ENCODE measurements at places on chromosomes 5 and 9.
A peak's percentile ranks its signal among the peaks of the same experiment; 100 is the strongest.

DNA sequence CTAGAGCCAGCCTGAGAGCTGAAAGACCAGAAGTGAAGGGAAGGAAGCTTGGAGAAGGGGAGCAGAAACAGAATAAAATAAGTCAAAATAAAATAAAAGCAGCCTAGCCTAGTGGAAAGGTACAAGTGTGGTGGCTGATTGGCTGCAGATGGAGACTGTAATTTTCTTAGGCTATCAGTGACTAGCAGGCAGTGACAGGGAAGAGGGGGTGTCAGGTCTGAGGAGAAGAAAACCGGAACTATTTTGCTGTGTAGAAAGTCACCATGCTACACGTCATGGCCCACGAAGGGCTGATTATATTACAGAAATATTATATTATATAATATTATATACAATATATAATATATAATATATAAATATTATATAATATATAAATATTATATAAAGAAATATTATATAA, 98.1 kb upstream of the TAF11L2 start:
- no peak for DNase-seq

DNA sequence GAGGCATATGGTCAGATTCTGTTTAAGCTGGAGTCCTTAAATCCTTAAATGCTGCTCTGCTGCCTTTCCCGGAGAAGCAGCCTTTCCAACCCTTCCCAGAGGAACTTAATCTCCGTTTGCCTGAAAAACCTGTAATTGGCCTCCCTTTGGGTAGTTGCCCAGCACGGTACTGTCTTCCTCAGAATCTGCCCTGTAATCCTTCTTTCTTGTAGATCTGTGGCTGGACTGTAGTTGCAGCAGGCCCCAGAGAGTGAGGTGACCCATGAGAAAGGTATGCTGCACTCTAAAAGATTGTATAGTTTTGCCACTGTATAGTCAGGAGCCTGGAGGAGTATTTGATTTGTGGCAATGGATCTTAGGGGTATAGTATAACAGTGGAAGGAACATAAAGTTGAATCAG, 11.7 kb downstream of the SPIN1 start:
- DNase-seq: no peak

- DNase-seq: no peak
Observed at GRCh38 chr9:90559075-90560073, 83.2 kb downstream of the DIRAS2 start.

GRCh38 chr5:62283005-62283404, 23.0 kb upstream of the KIF2A start:
- DNase-seq: no peak

- no peak for DNase-seq
Observed at GRCh38 chr9:83441390-83441789, 96.8 kb downstream of the FRMD3 start.

DNA sequence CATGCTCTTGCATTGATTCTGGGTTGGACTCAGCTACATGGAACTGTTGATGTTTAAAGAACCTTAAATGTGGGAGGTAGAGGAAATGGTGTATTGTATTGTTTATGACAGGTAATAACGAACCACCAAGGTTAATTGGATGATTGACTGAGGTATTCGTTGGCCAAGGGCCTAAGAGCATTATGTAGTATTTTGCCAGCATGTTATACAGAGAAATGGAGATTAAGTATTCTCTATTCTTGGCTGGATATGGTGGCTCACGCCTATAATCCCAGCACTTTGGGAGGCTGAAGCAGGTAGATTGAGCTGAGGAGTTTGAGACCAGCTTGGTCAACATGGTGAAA, 59.0 kb upstream of the CDK20 start:
- no peak for DNase-seq

DNA sequence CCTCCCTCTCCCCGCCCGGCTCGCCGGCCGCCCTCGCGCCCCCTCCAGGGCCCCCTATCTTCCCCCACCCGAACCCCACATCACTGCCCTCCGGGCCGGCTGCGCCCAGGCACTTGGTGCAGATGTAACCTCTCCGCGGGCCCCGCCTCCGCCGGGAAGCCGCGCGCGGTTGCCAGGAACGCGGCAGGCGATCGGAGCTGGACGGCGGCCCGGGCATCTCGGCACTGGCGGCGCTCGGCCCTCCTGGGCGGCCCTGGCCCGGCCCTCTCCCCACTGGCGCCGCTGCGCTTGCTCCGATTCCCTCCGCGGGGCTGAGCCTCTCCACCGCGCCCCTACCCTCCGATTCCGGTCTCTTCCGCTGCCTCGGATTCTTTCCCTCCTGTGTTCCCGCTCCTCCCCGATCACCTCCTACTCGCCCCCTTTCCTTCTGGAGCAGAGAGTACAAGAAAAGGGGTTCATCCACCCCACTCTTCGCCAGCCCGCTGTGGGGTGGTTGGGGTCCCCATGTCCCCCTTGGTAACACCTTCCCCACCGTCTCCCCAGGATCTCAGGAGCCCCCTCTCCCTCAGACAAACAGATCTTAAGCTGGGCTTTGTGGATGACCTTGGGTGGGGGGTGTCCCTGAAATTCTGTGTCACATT, 70.6 kb downstream of the C9orf50 start:
- peak; percentile 82 for DNase-seq

GRCh38 chr5:142674531-142675469, 11.1 kb downstream of the FGF1 start:
- no peak for DNase-seq

DNA sequence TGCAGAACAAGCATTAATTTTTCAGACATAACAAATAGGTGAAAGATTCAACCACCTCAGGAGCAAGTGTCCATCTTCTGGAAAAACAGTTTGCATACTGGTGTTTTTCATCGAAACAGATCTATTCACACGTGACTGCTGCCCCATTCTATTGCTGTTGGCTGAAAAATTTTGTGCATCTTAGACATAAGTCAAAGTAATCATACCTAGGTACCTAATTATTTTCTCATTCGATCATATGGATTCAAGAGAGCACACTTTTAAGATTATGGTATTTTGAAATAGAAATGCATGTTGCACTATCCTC, 72.9 kb upstream of the CDH6 start:
- no peak for DNase-seq

GRCh38 chr5:147407094-147407681, 102.7 kb downstream of the DPYSL3 start:
- DNase-seq: no peak

DNA sequence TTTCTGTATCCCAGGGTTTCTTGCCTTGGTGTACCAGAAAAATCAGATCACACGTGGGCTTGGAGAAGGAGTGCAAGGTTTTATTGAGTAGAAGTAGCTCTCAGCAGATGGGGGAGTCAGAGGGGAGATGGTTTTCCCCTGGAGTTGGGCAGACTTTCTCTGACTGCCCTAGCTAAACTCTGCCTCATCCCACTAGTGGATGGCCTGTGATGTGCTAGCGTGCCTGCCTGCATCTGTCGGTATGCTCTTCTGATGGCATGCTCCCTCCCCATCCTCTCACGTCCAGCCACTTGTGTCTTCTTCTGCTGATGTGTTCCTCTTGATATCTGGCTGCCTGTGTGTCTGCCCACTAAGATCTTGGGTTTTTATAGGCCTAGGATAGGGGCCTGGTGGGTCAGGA, 616.1 kb upstream of the RGMB start:
- DNase-seq: no peak

- no peak for DNase-seq
Observed at GRCh38 chr9:94938384-94938783, 211.9 kb downstream of the AOPEP start.

- DNase-seq: no peak
Observed at GRCh38 chr5:125926172-125926571, 497.0 kb upstream of the GRAMD2B start.

DNA sequence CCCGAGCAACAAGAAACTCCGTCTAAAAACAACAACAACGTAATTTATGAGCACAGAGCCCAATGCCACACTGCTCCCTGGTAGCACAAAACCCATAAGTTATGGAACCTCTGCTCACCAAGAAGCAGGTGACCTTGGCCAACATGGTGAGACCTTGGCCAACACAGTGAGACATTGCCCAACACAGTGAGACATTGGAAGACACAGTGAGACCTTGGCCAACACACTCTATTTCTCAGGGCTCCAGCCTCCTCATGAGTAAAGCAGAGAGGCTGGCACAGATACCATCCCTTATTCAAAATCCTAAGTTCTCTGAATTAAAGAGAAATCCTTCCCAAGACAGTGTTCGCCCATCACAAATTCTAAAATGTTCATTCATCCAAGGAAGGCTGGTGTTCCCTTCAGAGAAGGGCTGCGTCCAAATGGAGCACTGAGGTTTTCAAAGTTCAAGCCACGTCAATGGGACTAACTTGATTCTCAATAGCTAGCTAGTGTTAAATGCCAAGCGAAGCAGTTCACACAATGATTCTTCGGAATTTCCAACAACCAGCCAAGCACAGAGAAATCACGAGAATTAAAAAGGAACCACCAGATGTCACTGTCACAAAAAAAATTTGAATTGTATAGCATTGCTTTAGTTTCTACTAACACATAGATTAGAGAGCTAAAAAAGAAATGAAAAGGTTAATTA, 29.5 kb downstream of the TTC39B start:
- DNase-seq: no peak

DNA sequence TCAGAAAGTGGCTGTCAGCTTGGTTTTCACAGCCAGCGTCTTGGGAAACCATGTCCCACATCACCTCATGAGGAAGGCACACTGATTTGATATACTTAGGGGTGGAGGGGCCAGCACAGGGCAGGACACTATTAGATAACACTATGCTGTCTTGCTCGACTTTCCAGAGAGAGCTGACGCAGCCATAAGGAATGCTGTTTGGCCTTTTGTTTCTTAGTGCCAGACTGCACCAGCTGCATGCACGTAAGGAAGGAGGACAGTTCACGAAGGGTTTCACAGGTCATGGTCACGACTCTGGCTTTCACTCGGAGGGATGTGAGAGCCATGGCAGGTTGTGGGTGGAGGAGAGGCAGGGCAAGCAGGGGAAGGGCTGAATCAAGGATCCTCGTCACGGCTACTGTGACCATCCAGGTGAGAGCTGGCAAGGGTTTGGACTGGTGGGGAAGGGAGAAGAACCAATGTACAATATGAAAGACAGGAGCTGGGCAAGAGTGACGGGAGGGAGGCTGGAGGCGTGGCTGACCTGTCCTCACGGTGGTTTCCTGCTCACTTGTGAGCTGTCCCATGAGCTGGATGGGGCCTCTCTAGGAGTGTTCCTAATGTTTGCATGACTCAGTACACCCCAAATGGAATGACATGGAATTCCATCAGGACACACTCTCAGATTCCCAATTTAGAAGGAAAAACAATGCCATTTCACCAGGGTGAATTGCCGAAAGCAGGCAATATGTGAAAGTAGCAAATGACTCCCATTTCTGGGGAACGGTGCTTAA, 61.7 kb downstream of the OTULIN start:
- no peak for DNase-seq

- no peak for DNase-seq
Observed at GRCh38 chr9:125329978-125330377, 68.4 kb downstream of the GAPVD1 start.

DNA sequence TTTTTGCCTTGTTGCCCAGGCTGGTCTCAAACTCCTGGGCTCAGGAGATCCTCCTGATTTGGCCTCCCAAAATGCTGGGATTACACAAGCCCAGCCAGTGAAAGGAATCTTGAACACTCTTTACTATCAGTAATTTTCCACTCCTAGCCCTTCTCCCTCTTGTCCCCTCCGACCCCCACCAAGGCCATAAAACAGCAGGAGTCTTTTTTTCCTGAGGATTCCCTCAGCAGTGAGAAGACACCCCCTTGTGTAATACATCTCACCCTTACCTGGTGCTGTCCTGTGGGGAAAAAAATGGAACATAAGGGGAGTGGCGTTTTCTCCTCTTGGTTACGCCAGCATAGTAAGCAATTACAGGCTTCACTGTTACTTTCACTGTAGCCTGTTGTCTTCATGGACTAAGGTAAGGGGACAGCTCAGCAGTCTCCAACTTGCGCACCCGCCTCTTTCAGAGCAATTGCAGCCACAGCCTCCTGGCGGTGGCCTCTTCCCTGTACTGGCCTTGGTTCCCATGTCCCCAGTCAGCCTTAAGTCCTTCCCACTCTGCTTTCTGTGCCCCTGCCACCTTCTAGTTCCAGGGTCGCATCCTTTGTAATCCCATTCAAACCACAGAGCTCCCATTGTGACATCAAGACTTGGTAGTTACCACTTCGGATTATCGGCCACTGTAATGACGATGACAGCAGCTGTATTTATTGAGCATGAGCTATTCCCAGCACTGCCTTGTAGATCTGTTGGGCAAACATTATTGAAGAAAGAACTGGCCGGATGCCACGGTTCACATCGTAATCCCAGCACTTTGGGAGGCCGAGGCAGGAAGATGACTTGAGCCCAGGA, 10.0 kb downstream of the NAIF1 start:
- DNase-seq: no peak

DNA sequence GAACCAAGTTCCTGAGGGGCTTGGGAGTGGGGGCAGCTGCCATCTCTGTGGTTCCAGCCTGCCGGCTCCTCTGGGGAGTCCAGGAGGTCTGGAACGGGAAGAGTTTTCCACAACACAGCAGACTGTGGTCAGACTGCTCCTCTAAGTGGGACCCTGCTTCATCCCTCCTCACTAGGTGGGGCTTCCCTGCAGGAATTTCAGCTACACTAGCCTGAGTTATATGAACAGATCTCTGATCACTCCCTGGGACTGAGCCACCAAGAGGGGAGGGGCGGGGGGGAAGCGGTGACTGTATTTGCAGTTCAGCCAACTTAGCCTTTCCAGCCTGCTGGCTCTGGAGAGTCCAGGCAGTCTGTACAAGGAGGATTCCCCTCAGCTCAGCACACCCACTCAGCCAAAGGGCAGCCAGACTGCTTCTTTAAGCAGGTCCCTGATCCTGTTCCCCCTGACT, 19.4 kb downstream of the DTWD2 start:
- no peak for DNase-seq

GRCh38 chr5:34957857-34958690, 28.7 kb downstream of the DNAJC21 start:
- no peak for DNase-seq

DNA sequence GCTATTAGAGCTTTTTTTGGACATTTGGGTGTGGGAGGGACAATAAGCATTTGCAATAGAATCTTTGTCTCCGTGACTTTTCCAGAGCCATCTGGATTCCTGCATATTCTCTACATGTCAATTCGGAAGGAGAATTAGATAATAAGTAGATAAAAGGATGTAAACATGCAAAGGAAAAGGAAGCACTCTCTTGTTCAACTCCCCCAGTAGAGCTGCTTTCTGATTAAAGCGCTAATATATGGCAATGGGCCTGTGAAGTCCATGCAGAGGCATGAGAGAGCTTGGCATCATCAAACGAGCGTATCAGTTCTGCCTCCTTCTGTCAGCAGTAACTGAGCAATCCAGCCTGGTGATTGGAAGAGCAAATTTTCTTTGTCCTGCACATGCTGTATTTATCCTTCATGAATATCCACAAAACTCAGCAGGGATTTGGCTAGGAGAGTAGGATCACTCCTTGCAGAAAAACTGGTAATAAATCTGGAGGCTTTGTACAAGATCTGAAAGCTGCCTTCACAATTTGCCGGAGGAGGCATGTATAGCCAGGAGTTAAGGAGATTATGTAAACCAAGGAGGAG, 1752.9 kb downstream of the MAT2B start:
- DNase-seq: no peak

GRCh38 chr5:9713356-9713755, 83.2 kb upstream of the TAS2R1 start:
- DNase-seq: no peak

- no peak for DNase-seq
Observed at GRCh38 chr9:68493541-68493940, 47.1 kb downstream of the TMEM252 start.

All from anterior cingulate cortex (tissue), 58 donors.